ENCODE measurements at places on chromosomes 5 and 9.

DNA sequence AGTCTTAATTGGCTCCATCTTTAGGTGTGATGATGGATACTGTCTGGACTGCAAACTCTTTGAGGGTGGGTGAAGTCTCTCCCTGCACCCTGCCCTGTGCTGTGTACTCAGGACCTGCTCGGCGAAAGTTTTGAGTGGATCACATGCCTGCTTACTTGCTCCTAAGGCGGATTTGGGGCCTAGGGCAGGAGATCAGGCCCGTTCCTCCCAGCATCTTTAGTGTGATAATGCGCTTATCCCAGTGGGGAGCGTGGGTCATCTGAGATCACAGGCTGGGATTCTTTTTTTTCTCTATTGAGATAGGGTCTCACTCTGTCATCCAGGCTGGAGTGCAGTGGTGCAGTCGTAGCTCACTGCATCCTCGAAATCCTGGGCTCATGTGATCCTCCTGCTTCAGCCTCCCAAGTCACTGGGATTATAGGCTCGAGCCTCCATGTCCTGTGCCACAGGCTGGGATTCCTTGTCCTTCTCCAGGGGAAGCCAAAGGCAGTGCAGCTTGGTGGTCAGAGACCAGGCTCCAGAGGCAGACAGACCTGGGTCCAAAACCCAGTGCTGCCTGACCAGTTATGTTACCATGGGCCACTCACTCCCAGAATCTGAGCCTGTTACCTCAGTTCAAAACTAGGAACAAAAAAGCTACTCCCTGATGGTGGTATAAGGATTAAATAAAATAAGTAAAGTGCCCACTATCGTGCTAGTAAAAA is 59.7 kb downstream of the ZNF618 start:
- DNase-seq, result no peak

DNA sequence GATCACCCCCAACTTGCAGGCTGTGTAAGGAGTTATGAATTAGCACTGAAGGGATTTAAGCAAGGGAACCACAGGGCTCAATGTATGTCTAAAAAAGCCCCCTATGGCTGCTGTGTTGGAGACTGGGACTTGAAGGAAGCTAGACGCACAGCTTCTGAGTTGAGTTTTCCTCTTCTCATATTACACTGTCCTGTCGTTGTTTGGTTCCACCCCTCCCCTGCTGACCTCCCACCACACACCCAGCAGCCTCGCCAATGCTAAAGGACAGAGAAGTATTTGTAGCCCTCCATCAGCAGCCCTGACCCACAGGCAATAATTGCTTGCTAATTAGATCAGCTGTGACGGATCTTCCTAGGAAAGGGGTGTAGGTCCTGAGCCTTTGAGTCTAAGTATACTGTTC is 15.1 kb upstream of the CARTPT start:
- DNase-seq, result no peak

- DNase-seq, result no peak
Measured at GRCh38 chr5:124576848-124577409, 169.5 kb downstream of the ZNF608 start.

DNA sequence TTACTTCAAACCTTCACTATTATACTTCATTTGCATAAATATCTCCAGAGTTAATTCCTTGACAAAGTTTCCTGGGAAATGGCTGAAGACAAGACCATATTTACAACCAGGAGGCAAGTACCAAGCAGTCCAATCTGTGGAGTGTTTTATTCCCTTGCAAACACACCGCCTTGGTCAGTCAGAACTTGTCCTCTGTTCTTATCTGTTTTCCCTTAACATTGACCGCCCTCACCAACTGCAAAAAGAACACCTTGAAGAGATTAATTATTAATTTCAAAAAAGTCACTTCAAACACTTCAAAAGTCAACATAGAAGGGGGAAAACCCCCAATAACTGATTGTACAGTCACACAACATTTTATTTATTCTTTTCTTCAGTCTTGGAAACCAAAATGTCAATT is 269.0 kb upstream of the RGMB start:
- DNase-seq, result no peak

- no peak for DNase-seq
Measured at GRCh38 chr9:123863164-123863855, 66.6 kb downstream of the DENND1A start.

GRCh38 chr5:143023411-143024096 is 253.4 kb downstream of the ARHGAP26 start:
- DNase-seq, result no peak

DNA sequence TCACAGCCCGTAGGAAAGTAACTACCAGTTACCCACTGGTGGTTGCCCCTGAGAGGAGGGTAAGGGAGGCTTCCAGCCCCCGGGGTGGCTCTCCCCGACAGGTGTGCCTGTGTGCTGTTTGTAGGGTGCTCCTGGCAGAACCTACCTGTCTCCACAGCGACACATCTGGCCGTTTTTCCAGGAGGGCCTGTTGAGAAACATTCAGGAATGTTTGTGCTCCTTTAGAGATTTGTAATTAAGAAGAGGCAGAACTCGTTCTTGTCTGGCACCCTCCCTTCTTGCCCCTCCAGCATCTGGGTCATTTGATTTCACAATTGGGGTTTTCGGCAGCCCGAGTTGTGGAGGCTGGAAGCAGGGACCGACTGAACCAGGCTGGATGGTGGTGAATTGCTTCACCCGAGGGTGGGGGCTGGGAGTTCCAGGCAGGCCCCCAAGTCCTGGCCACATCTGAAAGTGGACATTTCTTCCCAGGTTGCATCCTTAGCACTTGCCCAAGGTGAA is 74.2 kb downstream of the WWC1 start:
- no peak for DNase-seq

DNA sequence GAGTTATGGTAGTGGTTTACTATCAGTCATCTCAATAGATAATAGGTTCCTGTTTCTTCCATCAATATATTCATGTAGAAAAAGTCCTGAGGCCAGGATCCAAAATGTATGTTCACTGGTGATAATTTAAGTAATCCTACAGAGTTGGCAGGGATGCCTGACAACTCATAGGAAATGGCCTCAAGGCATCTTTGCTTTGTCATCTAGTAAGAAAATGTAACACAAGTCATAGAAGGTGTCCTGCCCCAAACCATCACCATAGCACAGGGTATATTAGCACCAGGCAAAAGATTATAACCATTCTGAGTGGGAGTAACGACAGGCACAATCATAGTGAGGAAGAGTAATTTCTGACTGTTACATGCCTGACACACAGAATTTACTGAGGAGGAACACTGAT is 257.0 kb downstream of the TMEM167A start:
- DNase-seq, result no peak

- no peak for DNase-seq
Measured at GRCh38 chr9:99544526-99544925, 277.2 kb upstream of the NR4A3 start.

DNA sequence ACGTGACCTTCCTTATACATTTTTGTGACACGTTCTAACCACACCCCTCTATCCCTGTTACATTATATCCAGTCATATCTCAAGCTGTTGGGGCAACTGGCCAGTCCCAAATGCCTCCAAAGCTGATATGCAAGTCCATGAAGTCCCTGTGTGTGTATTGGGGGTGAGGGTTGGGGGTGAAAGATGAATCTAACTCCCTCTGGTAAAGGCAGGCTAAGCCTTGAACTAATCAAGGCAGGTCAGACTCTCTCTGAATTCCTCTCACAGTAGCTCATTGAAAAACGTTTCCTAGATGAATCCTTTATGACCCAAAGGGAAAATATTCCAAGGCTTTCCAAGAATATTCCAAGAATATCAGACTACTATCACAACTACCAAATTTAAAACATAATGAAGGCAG is 174.4 kb downstream of the MUSK start:
- DNase-seq, result no peak

GRCh38 chr5:82290005-82290404 is 11.9 kb upstream of the RPS23 start:
- DNase-seq, result no peak

DNA sequence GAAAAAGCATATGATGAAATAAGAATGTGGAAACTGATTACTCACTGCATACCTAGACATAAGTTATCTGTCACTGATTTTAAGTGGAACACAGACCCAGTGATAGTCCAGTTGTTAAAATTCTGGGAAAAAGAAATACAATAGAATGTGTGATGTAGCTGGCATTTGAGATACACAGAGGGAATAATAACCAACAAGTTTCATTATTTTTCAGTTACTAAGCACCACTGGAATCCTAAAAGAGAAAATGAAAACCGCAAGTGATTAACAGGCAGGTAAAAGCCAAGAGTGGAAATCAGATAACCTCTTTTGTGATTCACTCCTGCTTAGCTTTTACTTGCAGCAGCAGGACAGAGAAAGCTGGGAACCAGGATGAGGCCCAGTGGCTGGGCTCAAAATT is 994.0 kb upstream of the SEMA6A start:
- DNase-seq, result no peak

DNA sequence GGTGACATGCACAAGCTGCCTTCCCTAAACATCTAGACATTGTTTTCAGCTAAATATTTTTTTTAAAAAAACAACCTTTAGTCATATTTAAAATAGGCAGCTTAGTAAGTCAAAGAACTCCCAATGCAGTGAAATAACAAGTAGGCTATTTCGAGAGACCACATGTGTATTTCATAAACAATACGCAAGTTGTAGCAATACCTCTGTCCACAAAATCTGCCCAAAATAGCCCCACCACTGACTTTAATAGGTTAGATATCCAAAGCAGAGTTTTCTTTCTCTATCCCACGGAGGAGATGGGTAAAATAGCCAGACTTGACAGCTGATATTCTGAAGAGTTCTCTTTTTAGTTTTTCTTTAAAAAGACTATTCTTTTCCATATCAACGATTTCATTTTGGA is 1.2 kb downstream of the SLC24A2 start:
- no peak for DNase-seq

DNA sequence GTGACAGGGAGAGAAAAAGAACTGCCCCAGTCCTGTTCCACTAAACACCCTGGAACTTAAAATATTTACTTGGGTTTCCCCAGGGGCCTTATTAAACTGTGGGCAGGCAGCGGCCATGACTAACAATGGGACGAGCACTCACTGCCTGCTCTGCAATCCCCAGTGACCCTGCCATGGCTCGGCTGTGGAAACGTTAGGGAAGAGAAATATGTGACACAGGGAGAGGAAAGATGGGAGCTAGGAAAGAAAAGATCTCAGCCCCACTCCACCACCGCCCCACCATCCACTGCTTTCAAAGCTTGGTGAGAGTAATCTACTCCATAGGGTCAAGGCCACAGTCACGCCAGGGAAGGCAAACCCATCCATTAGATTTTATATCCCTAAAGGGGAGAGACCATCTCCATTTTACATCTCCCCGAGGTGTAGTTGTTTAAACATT is 117.6 kb downstream of the EFNA5 start:
- no peak for DNase-seq

DNA sequence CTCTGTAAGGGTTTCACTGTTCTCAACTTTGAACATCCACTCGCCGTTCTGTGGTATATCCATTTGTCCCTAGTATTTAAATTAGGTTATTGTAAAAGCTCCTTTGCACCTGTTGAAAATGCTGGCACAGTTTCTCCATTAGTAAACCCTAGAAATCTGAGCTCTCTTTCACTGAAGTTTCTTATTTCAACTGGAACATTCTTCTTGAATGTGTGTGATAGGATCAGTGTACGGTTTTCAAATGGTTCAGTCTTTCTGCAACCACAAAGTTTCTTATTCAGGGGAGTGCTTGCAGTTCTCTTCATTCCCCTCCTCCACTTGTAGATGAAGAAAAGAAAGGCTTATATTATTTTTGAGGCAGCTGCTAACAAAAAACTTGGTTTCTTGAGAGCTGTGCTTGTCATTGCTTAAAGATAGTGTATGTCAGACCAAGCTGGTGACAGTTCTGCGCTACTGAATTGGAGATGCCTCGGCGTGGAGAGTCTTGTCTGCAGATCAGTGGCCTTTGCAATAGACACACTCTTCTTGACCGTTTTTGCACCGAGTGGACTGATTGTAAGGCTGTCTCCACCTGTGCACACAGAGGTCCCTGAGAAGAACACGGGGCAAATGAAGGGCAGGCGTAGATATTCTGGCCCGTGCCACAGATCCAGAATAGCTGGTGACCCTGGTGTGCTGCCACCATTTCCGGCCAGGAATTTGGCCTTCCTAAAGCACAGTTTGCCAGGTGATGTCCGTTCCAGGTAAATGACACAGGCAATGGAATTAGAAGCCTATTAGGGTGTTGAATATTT is 102.2 kb downstream of the TRIO start:
- no peak for DNase-seq

- no peak for DNase-seq
Measured at GRCh38 chr9:124363326-124364096, 51.7 kb downstream of the PSMB7 start.

GRCh38 chr5:83306572-83307241 is 164.8 kb upstream of the VCAN start:
- DNase-seq, result no peak

Measured in T follicular helper cell (primary cell).